Fibroblast of mammary gland (primary cell): ENCODE measurements at places on chromosomes 11 and 22.

DNA sequence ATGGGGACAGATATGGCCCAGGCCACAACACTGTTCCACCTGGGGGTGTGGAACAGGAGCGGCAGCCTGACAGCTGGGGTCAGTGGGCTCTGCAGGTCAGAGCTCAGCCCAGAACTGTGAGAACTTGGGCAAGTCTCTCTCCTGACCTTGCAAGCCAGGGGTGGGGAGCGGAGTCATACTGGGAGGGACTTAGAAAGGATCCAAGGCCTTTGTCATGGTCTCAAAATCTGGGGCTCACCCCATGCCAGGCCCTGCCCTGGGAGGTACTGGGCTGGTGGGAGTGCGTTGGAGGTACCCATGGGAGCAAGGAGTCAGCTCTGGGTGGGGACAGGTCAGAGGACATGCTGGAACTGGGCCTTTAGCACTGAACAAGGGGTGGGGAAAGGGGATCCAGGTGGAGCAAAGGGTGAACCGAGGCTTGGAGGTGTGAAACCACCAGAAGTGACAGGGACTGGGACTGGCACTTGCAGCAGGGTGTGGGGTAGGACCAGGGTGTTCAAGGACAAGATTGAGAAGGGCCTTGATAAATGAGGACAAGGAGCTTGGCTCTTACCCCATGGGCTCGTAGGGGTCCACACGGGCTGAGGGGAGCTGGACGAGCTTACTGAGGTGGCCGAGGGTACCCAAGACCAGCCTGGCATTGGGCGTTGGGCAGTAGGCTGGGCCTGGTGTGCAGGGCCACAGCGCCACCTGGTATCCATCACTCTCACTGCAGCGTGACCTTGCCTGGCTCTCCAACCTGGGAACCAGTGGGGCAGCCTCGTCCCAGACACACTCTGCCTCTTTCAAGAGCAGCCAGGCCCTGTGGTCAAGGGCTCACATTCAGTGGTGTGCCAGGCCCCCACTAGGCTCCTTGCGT lies 7.4 kb upstream of the PMM1 start:
- peak; percentile 53 for DNase-seq

GRCh38 chr11:1368966-1369365 lies 20.8 kb upstream of the BRSK2 start:
- DNase-seq: no peak

GRCh38 chr11:130001461-130002351 lies 929 bp downstream of the PRDM10 start:
- DNase-seq: peak; percentile 38

GRCh38 chr22:49048591-49048990 lies 779.1 kb downstream of the BRD1 start:
- DNase-seq: no peak

GRCh38 chr11:8098879-8099278 lies 17.9 kb downstream of the TUB start:
- DNase-seq: peak; percentile 42

- no peak for DNase-seq
These were observed 110.2 kb downstream of the TENM4 start for GRCh38 chr11:79330651-79331050.

GRCh38 chr11:133425245-133425644 lies 107.1 kb downstream of the OPCML start:
- DNase-seq: no peak

DNA sequence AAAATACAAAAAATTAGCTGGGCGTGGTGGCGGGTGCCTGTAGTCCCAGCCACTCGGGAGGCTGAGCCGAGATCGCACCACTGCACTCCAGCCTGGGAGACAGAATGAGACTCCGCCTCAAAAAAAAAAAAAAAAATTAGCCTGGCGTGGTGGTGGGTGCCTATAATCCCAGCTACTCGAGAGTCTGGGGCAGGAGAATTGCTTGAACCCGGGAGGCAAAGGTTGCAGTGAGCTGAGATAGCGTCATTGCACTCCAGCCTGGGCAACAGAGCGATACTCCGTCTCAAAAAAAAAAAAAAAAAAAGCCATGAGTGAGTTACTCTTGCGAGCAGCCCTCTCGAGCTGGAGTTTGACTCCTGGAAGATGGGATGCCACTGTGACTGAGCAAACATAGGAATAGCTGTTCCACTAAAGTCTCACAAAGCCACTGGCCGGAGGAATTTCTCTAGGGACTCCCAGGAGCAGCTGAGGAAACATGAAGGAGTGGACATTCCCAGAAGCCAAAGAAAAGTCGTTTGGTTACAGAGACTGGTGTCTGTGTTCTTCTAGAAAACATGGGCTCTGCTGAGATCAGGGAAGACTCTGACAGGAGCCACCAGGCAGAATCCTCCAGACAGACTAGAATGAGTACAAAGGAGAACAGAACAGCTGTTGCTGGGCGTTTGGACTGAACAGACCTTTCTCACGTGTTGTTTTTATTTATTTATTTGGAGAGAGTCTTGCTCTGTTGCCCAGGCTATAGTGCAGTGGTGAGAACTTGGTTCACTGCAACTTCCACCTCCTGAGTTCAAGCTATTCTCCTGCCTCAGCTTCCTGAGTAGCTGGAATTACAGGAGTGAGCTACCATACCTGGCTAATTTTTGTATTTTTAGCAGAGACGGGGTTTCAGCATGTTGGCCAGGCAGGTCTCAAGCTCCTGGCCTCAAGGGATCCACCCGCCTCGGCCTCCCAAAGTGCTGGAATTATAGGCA lies 32.4 kb upstream of the MYH9 start:
- DNase-seq: peak; percentile 13

DNA sequence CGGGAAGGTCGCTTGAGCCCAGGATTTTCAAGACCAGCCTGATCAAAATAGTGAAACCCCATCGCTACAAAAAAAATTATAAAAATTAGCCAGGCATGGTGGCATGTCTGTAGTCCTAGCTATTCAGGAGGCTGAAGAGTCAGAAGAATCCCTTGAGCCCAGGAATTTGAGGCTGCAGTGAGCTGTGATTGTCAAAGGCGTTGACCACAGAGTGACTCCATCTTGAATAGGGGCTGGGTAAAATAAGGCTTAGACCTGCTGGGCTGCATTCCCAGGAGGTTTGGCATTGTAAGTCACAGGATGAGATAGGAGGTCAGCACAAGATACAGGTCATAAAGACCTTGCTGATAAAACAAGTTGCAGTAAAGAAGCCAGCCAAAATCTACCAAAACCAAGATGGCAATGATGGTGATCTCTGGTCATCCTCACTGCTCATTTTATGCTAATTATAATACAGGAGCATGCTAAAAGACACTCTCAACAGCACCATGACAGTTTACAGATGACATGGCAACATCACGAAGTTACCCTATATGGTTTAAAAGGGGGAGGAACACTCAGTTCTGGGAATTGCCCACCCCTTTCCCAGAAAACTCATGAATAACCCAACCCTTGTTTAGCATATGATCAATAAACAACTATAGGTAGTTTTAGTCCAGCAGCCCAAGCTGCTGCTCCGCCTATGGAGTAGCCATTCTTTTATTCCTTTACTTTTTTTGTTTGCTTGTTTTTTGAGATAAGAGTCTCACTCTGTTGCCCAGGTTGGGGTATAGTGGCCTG lies 2.8 kb upstream of the RDX start:
- no peak for DNase-seq

GRCh38 chr22:29801796-29802195 lies 34.6 kb downstream of the UQCR10 start:
- no peak for DNase-seq

GRCh38 chr11:95434489-95435057 lies 203.6 kb upstream of the SESN3 start:
- no peak for DNase-seq
